HFF-Myc (cell line): ENCODE measurements at places on chromosomes 6 and 20.

DNA sequence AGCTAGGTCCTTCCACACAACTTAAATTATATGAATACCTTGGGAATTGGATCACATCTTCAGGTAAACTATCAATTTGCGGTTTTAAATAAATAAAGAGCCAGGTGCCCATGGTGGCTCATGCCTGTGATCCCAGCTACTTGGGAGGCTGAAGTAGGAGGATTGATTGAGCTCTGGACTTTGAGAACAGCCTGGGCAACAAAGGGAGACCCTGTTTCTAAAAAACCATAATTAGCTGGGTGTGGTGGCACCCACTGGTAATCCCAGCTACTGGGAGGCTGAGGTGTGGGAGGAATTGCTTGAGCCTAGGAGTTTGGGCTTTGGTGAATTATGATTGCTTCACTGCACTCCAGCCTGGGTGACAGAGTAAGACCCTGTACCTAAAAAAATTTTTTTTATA lies 3.4 kb downstream of the GMNN start:
- DNase-seq, result no peak

DNA sequence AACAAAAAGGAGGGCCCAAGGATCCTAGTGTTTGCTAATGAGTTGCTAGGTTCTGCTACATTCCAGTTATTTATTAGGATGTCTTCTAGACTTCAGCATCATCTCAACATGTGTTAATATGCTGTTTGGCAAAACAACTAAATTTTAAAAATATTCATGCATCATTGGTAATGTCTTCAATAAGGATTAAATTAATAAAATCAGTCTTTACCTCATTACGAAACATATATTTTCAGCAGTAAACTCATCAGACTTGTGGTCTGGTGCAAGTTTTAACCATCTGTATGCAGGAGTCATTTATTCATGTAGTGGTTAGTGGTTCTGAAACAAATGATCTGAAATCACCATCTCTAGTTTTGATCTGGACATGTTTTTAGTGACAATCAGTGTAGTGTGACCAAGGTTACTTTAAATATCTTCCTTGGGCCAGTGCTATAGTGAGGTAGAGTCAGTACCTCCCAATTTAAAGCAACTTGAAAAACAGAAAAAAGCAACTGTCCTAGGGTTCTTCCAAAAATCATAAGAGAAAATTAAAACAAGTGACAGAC lies 85.0 kb upstream of the KCNK16 start:
- no peak for DNase-seq

- DNase-seq, result no peak
Measured at GRCh38 chr20:49100972-49101371, 54.9 kb downstream of the CSE1L start.

- DNase-seq, result no peak
Measured at GRCh38 chr6:85382541-85382940, 67.3 kb upstream of the NT5E start.

DNA sequence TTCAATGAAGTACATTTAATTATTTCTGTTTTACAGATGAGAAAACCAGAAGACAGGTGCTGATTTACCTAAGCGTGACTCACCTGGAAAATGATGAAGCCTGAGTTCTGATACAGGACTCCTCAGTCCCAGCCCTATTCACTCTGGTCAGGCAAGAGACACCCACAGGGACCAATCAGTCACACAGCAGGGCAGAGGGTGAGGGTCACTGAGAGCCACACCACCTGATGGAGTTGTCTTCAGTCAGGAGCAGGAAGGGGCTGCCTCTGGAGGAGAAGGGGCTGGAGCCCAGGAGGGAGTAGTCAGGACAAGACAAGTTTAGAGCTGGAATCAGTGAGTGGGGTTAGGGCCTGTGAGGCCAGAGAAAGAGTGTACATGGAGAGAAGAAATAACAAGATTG lies 251.2 kb upstream of the MOCS1 start:
- no peak for DNase-seq
